Fibroblast of villous mesenchyme (primary cell): ENCODE measurements at places on chromosomes 5 and 9. TPM values are rescaled to one million over a fixed set of nuclear protein-coding genes. Genes with fewer than 3 reads are reported as not detected.

GRCh38 chr5:96660971-96661854 lies 963 bp upstream of the CAST start:
- peak; percentile 72 for DNase-seq

- DNase-seq, result no peak
Measured at GRCh38 chr9:90167914-90168313, 474.7 kb downstream of the DIRAS2 start.

GRCh38 chr5:169426784-169427183 lies 125.8 kb upstream of the SLIT3 start:
- DNase-seq, result no peak

DNA sequence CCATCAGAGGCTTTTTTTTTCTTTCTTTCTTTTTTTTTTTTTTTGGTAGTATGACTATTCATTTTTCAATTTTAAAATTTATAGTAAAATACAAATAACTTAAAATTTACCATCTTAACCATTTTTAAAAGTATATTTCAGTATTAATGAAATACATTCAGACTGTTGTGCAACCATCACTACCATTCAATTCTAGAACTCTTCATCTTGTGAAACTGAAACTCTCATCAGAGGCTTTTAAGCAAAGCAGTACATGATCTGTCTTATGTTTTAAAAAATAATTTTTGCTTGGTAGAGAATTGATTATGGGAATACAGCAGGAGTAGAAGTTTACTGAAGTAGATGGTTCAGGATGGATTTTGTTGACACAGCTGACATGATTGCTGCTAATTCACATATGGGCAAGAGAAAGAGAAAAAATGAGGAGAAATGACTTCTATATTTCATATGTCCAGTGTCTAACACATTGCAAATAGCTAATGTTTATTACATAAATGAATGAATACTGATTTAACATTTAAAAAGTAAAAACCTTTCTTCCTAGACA lies 13.4 kb downstream of the ELOVL7 start:
- DNase-seq, result no peak

The FAM193B gene
- 26.3 and 29.6 TPM in 2 replicates for total RNA-seq

DNA sequence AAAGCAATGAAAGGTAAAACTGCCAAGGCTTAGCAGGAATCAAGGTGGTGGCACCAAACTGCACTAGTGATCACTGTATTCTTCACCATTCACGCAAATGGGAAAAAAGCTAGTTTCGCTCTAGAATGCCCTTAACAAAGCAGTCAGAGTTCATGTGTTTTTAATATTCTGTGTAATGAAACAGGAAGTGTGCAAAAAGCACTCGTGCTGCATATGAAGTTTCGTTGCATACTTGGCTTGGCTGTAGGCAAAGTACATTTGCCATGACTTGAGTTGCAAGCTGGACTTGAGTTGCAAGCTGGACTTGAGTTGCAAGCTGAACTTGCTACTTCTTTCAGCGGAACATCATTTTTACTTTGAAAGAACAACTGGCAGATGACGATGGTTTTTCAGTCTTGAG lies 55.4 kb downstream of the FOXI1 start:
- DNase-seq, result no peak

The SLC25A2 gene
- under 0.01 and 0.64 TPM in 2 replicates for total RNA-seq

GRCh38 chr9:127189628-127190027 lies 67.2 kb upstream of the ANGPTL2 start:
- no peak for DNase-seq

The GFI1B gene
- total RNA-seq, result under 0.01 and 0.32 TPM in 2 replicates

The BICD2 gene
- 37.4 and 40.6 TPM in 2 replicates for total RNA-seq

DNA sequence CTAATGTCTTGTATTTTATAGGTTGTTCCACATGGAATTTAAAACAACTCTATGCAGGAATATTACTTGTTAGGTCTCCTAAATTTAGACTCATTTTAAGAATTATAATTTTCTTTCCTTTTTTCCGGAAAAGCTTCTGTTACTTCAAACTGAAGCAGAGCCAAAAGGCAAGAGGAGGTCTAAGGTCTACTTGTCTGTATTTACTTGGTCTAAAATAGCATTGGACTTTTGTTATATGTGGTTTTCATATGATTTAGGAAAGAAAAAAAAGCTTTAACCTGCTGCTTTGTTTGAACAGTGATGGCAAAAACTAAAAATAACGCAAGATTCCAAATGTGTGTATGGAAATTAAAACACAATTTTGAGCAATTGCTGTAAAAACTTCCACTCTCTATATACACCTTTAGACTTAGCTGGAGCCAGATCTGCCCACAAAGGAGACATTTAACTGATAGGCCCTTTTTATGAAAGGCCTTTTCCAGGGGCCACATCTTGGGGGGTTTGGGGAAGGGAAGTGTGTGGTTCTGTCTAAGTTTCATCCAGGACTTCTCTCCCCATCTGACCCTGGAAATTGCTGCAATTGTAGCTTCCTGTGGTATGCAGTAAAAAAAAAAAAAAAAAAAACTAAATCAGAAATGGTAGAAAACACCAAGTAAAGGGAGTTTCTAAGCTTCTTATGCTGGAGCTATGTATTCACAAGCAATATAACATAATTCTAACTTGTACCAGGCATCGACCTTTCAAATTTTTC lies 307.7 kb upstream of the MEF2C start:
- DNase-seq, result no peak

DNA sequence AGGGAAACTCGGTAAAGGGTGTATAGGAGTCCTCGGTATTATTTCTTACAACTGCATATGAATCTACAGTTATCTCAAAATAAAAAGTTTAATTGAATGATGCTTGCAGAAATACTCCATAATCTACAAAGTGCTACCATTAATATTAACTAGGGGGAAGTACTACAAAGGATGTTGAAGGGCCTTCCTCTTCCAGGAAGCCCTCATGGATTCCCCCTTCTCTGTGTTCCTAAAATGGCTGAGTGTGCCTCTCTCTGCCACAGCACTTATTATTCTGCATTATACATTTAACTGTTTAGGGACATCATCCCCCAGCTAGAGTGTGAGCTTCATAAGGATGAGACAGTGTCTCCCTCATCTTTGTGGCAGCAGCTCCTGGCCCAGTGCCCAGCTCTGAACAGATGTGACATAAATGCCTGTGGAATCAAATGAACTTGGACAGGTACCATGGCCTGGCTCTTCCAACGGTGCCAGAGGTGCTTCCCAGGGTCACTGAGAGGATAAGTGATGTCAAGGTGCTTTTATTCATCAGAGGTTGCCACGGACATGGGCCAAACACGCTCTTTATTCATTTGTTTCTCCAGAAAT lies 99.5 kb downstream of the PAX5 start:
- no peak for DNase-seq

The TAF11L13 gene
- not detected in 2 replicates for total RNA-seq

- DNase-seq, result no peak
Measured at GRCh38 chr9:134348404-134349155, 22.3 kb downstream of the RXRA start.

The NTNG2 gene
- total RNA-seq, result 0.86 and 1.9 TPM in 2 replicates

The NDFIP1 gene
- total RNA-seq, result 92.0 and 124 TPM in 2 replicates

DNA sequence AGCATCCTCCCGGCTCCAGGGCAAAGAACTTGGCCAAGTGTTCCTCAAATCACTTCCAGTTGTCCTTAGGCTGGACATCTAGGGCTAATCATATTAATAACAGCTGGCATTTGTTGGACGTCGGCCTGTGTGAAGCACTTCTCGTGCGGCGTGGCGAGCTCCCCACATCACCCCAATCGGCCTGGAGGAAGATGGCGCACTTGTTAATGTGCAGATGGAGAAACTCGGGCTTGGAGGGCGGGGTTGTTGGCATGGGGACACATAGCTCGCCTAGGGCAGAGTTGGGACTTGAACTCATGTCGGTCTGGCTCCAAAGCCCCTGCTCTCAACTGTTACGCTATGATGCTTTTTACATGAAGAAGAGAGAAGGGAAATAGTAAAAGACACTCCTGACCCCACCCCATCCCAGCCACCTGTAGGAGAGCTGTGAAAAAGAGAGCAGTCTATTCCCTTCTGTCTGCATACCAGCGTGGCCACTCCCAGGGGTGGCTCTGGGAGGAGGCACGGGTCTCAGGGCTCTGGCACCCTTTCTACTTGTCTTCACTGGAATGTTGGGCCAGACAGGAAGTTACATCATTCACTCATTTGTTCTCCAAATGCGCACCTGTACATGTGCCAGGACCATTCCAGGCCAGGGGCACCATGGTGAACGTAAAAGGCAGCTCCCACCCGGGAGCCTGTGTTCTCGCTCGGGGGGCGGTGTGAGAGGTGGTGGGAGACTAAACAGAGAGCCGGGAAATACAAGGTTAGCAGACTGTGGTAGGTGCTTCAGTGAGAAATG lies 12.8 kb upstream of the NUP214 start:
- DNase-seq, result no peak

GRCh38 chr9:114258218-114258617 lies 64.7 kb upstream of the ORM1 start:
- no peak for DNase-seq

The HAUS6 gene
- total RNA-seq, result 16.8 and 23.7 TPM in 2 replicates

The ANKRA2 gene
- 14.5 and 19.9 TPM in 2 replicates for total RNA-seq

DNA sequence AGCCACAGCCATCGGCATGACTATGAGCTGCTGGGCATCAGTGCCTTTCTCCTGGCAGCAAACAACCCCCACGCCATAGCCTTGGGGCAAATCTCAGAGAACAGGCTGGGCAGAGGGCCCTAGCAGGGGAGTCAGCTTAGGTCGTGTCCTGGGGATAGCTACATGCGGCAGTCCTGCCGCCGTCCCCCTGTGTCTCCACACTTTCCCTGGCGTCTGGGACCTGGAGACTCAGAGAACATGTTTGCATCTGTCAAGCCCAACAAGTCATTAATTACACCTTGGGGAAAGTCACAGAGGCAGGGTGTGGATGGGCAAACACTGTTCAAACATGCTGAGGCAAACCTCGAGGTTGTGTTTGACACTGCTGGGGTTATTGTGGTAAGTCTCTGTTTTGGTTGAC lies 123.6 kb downstream of the C5orf15 start:
- DNase-seq, result no peak

- DNase-seq, result peak; percentile 84
Measured at GRCh38 chr9:131393622-131394463, at the start of gene PRRC2B. PRRC2B (plus strand) TSS chr9:131394086; CDS start chr9:131430145, 36,059 bp downstream.

GRCh38 chr5:74109344-74109743 lies 483.3 kb downstream of the ARHGEF28 start:
- DNase-seq, result no peak

The PFN3 gene
- not detected in 2 replicates for total RNA-seq

- DNase-seq, result peak; percentile 93
Measured at GRCh38 chr9:78871452-78872331, 574.8 kb downstream of the PSAT1 start.

The PRPF4 gene
- 21.3 and 36.3 TPM in 2 replicates for total RNA-seq

GRCh38 chr9:37820142-37820541 lies 19.5 kb downstream of the DCAF10 start:
- no peak for DNase-seq

GRCh38 chr5:96610747-96611146 lies 51.4 kb upstream of the CAST start:
- no peak for DNase-seq

GRCh38 chr9:12812710-12813109 lies 37.9 kb downstream of the LURAP1L start:
- no peak for DNase-seq

DNA sequence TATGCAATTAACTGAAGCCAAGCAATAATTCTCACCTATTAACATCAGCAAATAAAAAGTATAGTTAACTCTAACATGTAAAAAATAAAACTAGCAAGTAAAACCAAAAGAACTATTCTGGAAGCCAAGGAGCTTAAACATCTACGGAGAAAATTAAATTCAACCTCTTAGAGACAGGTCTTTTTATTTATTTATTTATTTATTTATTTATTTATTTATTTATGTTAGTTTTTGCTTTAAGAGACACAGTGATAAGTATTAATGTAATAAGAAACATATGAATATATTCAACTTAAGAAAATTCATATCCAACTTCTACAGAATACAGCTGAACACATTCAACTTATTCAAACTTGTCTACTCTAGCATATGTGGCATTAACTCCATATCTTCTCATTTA lies 472.1 kb upstream of the IZUMO3 start:
- DNase-seq, result no peak

DNA sequence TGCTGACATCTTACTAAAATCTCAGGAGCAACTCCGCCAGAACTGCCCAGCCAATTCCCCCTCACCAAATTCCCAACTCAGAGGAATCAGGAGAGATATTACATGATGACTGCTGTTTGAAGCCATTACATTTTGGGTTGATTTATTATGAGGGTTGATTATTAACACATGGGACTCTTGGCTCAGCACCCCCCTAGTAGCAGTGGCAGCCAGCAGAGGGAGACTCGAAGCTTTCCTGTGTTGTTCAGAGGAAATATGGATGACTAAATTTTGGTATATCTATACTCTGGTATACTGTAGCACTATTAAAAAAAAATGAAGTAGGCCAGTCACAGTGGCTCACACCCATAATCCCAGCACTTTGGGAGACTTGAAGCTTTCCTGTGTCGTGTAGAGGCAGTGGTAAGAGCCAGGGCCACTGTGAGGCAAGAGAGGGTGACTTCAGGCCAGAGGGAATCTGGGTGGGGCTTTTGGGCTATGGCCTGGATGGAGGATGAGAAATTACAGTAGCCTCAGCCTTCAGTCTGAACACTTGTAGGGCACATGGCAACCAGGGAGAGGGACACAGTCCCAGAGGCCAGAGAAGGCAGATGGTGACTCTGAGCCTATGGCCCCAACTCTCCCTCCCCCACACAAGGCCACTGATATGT lies 111.4 kb downstream of the LHX2 start:
- DNase-seq, result peak; percentile 36

GRCh38 chr5:89080467-89081116 lies 197.6 kb upstream of the MEF2C start:
- DNase-seq, result no peak

GRCh38 chr5:83662558-83662957 lies 58.1 kb downstream of the HAPLN1 start:
- DNase-seq, result no peak

DNA sequence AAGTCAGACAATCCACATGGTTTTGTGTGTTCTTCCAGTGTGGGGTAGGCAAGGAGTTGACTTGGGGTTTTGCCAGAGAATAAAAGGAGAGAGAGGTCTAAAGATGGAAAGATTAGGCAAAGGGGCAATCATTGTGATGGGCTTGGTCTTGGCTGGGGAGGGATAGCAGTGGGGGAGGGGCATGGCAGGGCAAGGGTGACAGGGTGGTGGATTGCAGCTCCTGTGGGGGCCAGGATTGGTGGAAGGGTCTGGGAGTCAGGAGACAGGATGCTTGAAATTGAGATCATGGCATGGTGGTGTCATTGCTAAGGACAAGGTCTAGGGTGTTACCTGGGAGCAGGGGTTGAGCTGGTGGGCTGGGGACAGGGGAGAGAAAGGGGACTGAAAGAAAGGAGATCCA lies 57.6 kb downstream of the ZNF618 start:
- DNase-seq, result no peak

- no peak for DNase-seq
Measured at GRCh38 chr5:157689942-157690689, 18.8 kb downstream of the C5orf52 start.

The CBY3 gene
- 0.32 TPM in 1 of 2 replicates, not detected in the other for total RNA-seq

DNA sequence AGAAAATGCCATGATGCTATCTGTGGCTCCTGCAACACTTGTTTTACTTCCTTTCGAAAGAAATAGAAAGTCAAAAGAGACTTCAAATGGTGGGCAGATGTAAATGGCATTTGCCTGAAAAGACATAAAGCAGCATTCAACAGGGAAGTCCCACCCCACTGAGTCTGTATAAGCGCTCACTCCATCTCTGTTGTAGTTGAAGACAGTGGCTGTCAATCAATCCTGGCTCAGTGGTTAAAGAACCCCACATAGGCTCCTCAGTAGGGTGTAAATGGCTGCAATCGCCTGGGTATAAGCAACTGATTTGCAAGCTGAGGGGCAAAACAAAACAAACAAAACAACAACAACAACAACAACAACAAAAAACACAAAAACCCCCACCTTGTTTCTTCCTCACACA lies 158.7 kb downstream of the EFNA5 start:
- no peak for DNase-seq

The HMHB1 gene
- not detected in 2 replicates for total RNA-seq

The NOXA1 gene
- total RNA-seq, result 0.32 TPM in 1 of 2 replicates, not detected in the other

- no peak for DNase-seq
Measured at GRCh38 chr5:86596476-86596875, 21.3 kb upstream of the COX7C start.

The IDNK gene
- total RNA-seq, result 3.0 and 4.2 TPM in 2 replicates
